Smooth muscle cell of the pulmonary artery (primary cell): ENCODE measurements at places on chromosomes 2 and 18. TPM values are rescaled to one million over a fixed set of nuclear protein-coding genes. Genes with fewer than 3 reads are reported as not detected.

MROH2A gene
- total RNA-seq, result not detected in 2 replicates

ST6GAL2 gene
- total RNA-seq, result 0.03 and 0.07 TPM in 2 replicates

OR6B2 gene
- not detected in 2 replicates for total RNA-seq

PARD3B gene
- total RNA-seq, result 13.6 and 14.7 TPM in 2 replicates

IL1F10 gene
- total RNA-seq, result not detected in 2 replicates

IL18R1 gene
- total RNA-seq, result 2.3 and 8.3 TPM in 2 replicates

ADGRF3 gene
- total RNA-seq, result 0.20 and 0.26 TPM in 2 replicates

EIPR1 gene
- total RNA-seq, result 22.0 and 25.1 TPM in 2 replicates
